NB4 (cell line): ENCODE measurements at places on chromosomes 6 and 20.

GRCh38 chr6:31568537-31568961 lies 3.5 kb upstream of the LTA start:
- DNase-seq: no peak

GRCh38 chr20:9626357-9626756 lies 112.0 kb downstream of the LAMP5 start:
- no peak for DNase-seq

GRCh38 chr20:33657704-33658095 lies 4.4 kb upstream of the C20orf144 start:
- no peak for DNase-seq

- no peak for DNase-seq
Measured at GRCh38 chr6:147109707-147110106, 94.5 kb upstream of the STXBP5 start.

DNA sequence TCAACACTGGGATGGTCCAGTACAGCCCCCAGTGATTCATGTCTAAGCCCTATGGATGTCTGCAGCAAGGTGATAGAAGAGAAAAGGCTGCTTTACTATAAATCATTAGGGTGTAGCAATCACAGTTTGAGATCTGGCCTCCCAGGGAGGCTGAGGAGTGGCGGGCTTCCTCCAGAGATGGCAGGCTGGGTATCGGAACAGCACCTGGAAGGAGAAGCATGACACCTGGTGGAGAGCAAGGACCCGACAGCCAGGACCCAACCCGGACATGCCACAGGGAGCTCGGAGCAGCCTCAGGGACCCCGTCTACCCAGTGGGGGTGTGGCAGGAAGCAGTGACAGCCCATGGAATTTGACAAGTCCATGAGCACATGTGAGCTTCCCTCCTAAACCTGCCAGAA lies 114.8 kb upstream of the CD93 start:
- peak; percentile 44 for DNase-seq

GRCh38 chr6:155248008-155249001 lies 15.5 kb upstream of the CLDN20 start:
- peak; percentile 43 for DNase-seq

DNA sequence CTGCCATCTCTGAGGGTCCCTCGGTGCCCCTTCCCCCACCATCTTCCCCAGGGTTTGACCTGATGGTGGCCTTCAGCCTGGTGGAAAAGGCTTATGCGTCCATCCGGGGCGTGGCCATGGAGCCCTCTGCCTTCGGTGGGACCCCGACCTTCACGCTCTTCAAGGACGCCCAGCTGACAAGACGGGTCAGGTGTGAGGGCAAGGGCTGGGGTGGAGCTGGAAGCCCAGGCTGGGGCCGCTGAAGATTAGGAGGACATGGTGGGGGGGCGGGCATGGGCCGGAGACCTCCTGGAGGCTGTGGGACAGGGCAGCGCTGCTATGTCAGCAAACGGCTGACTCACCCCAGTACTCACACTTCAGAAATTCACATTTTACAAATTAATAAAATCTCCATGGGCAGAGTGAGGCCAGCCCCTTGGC lies 23.5 kb downstream of the COL20A1 start:
- DNase-seq: no peak

DNA sequence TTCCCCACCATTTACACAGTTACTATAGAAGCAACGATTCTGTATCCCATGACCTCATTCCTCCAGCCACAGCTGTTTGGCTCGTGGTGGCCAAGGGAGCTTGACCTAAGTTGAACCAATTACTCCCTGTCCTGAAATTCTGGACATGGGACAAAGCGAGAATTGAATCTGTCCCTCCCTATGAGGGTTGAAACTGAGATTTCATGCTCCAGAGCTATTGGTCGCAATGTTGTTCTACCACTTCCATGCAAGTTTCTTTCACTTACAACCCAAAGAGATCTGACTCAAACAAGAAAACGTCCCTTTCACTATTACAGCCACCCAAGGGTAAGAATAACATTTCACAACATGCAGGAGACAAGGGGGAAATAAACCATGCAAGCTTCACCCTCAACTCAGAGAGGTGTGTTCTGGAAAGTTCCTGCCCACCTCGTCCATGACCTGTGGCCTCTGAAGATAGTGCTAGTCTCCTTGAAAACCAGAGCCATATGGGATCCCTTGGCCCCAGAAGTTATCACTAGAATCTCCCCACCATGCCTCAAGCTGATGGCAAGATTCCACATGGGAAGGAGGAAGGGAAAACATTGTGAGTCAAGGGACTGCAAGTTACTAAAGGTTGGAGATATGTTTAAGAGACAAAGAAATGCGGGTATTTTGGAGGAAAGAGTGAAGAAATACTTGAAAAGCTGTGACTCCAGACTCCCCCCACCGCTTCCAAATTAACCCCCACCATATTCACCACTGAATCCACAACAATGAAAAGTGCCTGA lies 74.5 kb upstream of the SRSF6 start:
- DNase-seq: no peak

- DNase-seq: no peak
Measured at GRCh38 chr6:54601600-54602300, 244.8 kb upstream of the FAM83B start.

DNA sequence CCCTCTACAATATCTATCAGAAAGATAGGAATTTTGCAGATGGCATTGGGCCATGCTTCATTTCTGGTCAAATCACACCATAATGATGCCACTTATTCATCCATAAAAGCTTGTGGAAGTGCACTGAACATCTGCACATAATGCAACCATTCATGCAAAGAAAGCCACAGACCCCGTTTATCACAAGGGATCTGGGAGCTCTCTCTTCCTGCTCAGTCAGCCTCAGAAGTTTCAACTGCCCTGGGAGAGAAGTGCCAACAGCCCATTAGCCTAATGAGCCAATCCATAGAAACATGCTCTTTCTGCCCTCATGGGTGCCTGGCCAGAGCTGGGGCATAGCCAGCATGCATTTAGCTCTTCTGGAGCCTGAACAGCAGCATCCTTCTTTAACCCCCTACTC lies 85.8 kb downstream of the SLC35F1 start:
- no peak for DNase-seq

- no peak for DNase-seq
Measured at GRCh38 chr6:116412270-116412669, 41.5 kb downstream of the DSE start.

- DNase-seq: no peak
Measured at GRCh38 chr6:13573669-13574110, 711 bp upstream of the SIRT5 start.

DNA sequence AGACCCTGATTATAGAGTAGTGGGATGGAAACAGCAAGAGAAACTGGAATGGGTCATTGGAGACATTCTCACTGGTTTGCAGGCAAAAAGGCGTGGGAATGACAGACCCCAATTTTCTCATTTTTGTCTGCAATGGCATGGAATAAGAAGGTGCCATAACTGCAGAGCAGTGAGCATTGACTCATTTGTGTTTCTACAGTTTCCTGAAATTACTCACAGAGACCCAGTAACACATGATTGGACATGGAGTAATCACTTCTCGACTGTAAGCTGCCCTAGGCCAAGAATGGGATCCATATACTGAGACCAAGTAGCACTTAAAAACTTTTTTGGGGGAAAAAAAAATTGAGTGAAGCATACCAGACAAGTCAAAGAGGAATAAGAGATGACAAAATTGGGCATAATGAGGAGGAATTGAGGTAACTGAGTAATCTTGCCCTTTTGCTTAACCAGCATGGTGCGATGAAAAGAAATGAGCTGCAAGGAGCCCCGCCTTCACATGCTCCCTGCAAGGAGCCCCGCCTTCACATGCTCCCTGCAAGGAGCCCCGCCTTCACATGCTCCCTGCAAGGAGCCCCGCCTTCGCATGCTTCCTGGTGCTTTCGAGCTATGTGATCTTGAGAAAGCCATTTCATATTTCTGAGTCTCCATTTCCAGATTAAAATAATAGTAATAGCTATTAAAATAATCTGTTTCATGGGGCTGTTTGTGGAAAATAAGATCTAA lies 44.1 kb downstream of the NHSL1 start:
- no peak for DNase-seq

GRCh38 chr6:100568255-100568654 lies 103.5 kb upstream of the SIM1 start:
- DNase-seq: no peak

DNA sequence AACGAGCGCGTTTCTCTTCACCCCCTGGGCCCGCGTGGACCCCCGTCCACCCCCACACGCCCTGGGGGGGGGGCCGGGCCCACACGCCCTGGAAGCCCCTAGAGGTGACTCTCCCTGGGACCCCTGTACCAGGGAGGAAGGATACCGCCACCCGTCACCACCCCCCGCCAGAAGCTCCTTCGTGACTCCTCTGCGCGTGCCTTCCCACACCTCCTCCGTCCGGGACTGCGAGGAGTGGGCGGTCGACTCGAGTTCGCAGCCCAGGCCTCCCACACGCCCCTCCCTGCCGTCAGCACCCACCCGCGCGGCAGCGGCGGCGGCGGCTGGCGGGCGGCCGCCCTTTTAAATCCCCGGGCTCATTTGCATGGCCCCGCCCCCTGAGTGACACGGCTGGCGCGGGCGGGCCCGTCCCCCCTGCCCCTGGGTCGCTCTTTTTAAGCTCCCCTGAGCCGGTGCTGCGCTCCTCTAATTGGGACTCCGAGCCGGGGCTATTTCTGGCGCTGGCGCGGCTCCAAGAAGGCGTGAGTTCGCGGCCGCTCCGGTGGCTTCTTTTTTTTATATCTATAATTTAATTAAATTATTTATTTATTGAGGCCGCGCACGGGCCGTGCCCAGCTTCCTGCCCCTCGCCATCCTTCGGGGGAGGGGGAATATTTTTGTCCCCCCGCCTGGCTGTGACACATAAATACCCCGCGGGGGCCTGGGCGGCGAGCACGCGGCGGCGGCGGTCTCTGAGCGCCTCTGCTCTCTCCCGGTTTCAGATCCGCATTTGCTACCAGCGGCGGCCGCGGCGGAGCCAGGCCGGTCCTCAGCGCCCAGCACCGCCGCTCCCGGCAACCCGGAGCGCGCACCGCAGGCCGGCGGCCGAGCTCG lies at the start of gene HMGA1:
TSS of gene HMGA1 (plus strand) at position 431 of the 873 bp plus-strand sequence. CDS start 3,908 bp downstream, outside the sequence.
- peak; percentile 96 for DNase-seq

GRCh38 chr20:2697768-2698167 lies 5.2 kb downstream of the EBF4 start:
- DNase-seq: no peak

- peak; percentile 77 for DNase-seq
Measured at GRCh38 chr6:158662954-158663624, 13.2 kb downstream of the SYTL3 start.

GRCh38 chr6:50993941-50994720 lies 175.5 kb downstream of the TFAP2B start:
- DNase-seq: no peak

- no peak for DNase-seq
Measured at GRCh38 chr6:142968601-142969000, 23.6 kb upstream of the HIVEP2 start.

DNA sequence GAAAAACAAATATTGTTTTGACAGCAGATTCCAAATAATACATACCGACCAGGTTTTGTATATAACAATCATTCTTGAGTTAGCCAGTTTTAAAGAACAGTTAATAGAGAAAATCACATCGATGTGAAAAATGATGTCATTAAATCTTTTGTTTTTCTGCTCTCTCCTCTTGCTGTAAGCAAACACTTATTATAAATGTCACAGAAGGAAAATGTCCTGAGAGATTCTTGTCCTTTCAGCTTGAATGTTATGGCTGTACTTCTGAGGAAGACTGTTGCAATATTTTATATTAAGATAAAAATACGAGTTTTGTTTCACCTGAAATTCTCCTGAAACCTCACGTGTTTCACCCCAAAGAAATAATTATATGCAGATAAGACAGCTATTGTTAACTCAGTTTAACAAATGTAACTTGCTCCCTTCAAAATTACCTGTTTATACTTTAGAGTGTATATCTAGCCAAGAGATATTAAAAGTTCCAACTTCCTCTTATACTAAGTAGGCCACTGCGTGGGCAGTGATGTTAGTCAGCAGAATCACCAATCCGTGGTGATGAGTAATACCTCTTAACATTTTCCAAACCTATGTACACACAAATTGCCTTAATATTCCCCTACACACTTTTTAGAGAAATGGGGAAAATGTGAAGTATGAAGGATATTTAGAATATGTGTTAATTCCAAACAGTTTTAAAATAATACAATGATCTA lies 1111.4 kb upstream of the CITED2 start:
- peak; percentile 79 for DNase-seq

- peak; percentile 58 for DNase-seq
Measured at GRCh38 chr6:158660333-158660754, 10.5 kb downstream of the SYTL3 start.
